ENCODE measurements at places on chromosomes 6 and 20. TPM values are rescaled to one million over a fixed set of nuclear protein-coding genes. Genes with fewer than 3 reads are reported as not detected.
A peak's percentile ranks its signal among the peaks of the same experiment; 100 is the strongest.

Gene CNBD2
- 3.4 TPM for total RNA-seq

Gene GDAP1L1
- total RNA-seq: not detected

Gene SAPCD1
- 2.6 TPM for total RNA-seq

Gene ENPP5
- total RNA-seq: 7.3 TPM

DNA sequence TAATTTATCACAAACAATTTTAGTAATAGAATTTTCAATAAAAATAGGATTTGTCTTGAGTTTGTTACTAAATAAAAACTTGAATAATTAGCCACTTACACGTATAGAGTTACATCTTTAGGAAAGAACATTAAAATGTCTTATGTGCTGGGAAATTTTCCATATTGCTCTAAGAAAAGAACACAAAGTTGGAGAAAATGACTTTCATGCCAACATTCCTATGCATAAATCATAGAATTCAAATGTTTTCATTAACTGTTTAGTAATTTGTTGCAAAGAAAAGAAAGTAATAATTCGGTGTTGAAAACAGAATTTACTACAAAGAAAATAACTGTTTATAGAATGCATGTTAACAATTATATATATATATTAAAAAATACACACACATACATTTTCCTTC, 4.7 kb upstream of the TBC1D32 start:
- DNase-seq: no peak

DNA sequence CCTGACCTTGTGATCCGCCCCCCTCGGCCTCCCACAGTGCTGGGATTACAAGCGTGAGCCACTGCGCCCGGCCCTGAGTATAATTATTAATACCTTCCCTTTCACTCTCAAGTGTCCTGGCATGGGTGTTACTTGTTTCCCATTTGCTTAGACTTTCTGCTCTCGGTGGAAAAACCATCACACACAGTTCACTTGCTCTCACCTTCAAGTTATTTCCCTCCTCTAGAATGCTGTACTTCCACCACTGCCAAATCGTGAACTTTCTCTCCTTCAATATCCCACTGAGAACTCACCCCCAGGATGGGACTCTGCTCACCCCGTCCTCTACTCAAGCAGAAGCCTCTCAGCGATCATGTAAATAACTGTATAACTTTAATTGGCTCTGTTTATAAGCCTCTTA, 4.6 kb upstream of the HIVEP1 start:
- DNase-seq: no peak

GRCh38 chr6:118869350-118869749, 24.6 kb upstream of the ASF1A start:
- no peak for DNase-seq

- no peak for DNase-seq
Observed at GRCh38 chr20:62276439-62276838, 26.4 kb upstream of the ADRM1 start.

GRCh38 chr6:47182291-47182957, 127.3 kb downstream of the TNFRSF21 start:
- DNase-seq: peak; percentile 68

GRCh38 chr20:60224914-60225313, 266.7 kb downstream of the CDH26 start:
- DNase-seq: no peak

GRCh38 chr6:41153992-41154625, at the start of gene TREML1:
TREML1 (minus strand) TSS chr6:41154347; CDS start chr6:41154288, 59 bp downstream.
- no peak for DNase-seq

DNA sequence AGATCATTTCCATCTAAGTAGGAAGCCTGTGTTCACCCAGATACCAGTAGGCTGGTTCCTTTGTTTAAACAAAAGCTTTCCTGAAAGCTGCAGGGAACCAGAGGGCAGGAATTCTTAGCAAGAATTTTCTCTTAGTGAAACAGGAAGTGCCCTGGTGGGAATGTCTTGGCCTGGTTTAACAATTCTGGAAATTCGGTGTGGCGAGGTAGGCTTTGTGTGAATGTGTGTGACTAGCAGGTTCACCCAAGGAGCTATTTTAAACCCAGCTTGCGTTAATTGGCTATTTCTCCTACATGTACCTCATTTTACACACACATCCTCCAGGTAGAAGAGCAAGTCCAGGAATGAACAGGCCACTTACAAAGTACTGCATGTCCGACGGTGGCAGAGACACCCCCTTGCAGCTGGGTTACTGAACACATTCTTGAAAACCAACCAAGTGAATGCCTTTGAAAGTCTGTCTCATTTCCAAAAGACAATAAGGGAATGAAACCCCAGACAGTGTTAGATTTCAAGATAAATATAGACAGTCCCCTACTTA, 64.6 kb downstream of the GFOD1 start:
- DNase-seq: no peak

- DNase-seq: no peak
Observed at GRCh38 chr20:57698116-57698866, 11.5 kb downstream of the PMEPA1 start.

DNA sequence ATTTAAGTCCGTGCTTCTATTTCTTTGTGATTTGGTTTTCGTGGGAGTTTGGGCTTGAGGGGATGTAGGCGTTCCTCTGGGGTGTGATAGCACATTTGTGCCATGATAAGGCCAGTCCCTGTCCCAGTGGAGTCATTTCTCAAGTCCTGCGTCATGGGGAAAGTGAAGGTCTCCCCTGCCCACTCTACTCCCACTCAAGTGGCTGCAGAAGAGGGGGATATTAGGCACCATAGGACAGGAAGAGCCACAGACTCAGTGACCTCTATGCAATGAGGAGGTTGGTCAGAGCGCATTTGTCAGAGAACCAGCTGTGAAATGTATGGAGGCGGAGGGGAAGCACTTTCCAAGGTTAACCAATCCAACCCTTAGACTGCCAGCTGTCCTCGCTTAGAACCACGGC, 51.9 kb upstream of the EDN1 start:
- no peak for DNase-seq

- DNase-seq: no peak
Observed at GRCh38 chr6:25384967-25385366, 105.8 kb downstream of the CARMIL1 start.

- no peak for DNase-seq
Observed at GRCh38 chr6:124400261-124400999, 561.8 kb upstream of the RNF217 start.

GRCh38 chr6:39333644-39334438, 11.3 kb upstream of the KCNK16 start:
- DNase-seq: no peak

DNA sequence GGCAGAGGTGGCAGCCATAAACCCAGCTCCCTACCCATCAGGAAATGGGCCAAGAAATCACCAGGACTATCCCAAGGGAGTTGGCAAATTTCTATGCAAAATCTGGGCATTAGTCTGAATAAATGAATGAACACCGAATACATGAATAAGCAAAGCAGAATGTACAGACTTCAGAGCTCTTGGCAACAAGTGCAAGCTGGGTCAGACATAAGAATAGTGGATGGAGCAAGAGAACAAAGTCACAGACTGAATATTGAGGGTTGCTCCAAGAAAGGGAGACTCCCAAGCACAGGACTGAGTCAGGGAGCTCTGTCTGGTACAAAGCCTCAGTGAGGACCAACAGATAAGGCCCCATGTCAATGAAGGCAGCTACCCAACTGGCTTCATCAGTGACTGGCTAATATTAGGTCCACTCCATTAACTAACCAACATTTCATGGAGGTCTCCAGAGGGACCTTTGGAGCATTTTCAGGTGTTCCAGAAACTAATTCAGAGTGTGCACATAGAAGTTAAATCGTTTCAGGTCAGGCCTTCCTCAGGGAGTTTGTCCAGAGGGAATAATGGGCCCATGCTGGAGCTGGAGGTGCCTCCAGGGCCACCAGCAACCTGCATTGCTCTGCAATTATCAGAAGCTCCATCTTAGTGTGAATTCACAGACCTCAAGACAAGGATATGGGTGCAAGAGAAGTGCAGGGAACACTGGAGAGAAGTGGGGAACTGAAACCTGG, 191.5 kb upstream of the RALGAPA2 start:
- DNase-seq: no peak

- DNase-seq: no peak
Observed at GRCh38 chr20:32562495-32562911, 22.6 kb downstream of the NOL4L start.

GRCh38 chr6:170385506-170385905, 78.9 kb downstream of the FAM120B start:
- no peak for DNase-seq

GRCh38 chr20:23118144-23118543, 32.0 kb upstream of the CD93 start:
- DNase-seq: peak; percentile 38

DNA sequence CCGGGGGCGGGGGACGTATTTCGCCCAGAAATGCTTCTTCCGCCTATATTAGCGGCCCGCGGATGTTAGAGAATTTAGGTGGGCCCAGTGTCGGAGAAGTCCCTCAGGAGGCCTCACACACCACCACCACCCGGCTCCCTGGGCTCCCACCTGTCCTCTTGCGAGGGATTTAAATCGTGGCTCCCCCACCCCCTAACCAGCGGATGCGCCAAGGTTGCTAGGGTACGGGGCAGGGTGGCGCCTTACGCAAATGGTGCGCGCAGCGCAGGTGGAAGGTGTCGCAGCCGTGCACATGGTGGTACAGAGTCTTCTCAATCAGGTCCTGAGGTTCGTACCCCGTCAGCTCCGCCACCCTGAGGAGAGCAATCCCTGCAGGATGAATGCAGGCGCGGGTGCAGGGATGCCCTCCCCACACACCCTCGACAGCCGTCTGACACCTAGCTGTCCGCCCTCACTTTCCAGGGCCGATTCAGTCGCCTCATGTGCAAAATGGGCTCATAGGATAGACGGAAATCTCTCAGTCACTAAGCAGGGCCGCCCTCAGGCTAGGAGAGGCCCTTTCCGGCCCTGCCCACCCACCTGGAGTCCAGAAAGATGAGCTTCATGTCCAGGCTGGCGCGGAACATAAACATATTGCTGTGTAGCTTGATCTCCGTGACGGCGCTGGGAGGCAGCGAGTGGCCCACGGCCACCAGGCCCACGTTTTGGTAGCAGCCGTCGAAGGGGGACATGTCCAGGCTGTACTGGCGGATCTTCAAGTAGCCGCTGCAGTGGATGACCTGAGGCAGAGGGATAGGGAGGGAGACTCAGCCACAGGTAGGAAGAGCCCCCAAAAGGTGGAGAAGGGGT, 16.6 kb downstream of the SIM1 start:
- DNase-seq: no peak

- DNase-seq: no peak
Observed at GRCh38 chr6:47729019-47729418, 30.6 kb downstream of the ADGRF4 start.

DNA sequence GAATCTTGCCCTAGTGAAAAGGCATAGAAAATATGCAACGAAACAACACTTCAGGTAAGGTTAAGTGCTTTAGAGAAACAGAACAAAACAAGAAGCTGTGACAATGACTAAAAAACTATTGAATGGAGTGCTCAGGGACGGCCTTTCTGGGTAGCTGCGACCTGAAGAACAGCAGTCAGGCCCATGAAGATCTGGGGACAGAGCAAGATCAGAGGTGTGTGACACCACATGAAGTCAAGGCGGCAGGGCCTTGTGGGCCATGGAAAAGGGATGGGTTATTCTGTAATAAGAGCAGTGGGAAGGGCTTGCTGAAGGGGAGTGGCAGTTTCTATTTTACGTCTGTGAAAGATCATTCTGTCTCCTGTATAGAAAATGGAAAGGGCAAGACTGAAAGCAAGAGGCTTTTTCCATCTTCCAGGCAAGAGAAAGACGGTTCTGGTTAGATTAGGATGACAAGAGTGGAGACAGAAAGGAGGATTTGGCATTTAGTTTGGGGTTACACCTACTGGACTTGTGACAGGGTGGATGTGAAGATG, 5.1 kb downstream of the UBE2V1 start:
- no peak for DNase-seq

GRCh38 chr20:13221673-13222318, 722 bp downstream of the ISM1 start:
- DNase-seq: peak; percentile 80

- no peak for DNase-seq
Observed at GRCh38 chr20:52847029-52847660, 125.0 kb upstream of the TSHZ2 start.

All from upper lobe of right lung (tissue), 1 donor.